Activated naive CD4-positive, alpha-beta T cell treated with Interleukin-2 at 50 U/mL for 16 hours (primary cell): ENCODE measurements at places on chromosomes 2 and 18.

DNA sequence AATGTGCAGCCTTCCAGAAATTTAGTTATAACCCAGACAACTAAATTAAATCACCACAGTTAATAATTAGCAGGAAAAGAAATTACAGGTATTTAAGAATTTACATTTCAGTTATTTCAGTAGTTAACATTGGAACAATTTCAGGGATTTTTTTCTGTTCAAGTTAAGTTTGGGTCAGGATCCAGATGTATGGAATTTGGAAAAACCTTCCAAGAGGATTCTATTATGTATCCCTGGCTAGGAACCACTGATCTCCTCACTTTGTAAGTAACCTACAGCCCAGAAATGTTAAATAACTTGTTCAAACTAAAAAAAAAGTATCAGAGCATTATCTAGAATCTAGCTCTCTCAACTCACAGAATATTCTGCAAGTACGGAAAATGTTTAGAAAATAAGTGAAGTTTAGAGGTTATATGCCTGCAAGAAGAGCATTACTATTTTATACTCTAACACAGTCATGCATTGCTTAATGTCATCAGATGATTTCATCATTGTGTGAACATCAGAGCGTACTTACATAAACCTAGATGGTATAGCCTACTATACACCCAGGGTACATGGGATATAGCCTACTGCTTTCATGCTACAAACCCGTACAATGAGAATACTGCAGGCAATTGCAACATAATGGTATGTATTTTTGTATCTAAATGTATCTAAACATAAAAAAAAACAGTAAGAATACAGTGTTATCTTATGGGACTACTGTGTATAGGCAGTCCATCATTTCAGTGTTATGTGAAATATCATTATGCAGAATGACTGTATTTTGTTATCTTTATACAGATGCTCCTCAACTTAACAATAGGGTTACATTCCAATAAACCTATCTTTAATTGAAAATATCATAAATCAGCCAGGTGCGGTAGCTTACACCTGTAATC lies 6.1 kb downstream of the NCKAP1 start:
- DNase-seq: no peak

DNA sequence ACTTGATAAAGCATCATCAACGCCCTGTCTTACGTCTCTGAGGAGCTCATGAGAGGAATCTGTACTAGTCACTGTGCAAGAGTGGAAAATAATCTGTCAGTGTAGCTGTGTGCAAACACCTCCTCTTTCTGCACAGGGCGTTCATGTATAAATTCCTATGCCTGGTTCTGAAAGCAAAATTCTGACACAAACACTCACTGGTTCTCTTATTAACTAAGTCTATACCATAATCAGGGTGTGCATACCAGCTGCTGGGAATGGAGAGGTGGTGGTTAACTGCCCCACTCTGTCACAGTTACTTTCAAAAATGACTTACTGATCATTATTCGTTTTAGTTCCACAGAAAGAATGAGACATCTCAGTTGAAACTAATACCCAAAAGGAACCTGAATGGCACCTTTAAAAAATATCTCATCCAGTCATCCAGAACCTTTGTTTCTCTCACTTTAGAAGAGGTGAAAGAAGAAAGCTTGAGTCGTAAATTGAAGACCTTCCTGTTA lies 35.7 kb downstream of the STK39 start:
- DNase-seq: peak; percentile 48

DNA sequence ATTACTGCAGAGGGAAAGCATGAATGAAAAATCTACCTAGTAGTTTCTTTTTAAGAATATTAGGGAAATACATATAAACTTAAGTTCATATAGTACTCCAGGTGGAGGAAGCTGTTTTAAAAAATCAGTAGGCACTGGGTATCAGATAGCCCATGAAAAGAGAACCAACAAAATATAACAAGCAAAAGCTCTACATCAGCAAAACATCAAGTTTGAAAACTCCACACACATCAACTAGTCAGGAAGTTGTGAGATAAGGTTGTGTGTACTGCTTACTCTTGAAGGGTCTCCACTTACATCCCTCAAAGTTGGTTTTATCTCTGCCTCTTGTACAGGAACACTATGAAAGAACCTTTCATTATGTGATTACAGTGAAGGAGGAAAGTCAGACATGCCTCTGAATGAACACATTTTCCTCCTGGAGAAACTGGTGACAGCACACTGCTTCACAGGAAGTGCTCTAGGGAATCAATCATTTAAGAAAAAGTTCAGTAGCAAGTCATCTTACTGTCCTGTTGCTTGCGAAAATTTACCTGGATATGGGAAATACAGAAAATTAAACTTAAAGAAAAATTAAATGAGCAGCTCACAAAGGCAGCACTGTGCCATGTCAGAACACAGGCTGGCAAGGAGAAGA lies 57.7 kb downstream of the THADA start:
- DNase-seq: no peak

DNA sequence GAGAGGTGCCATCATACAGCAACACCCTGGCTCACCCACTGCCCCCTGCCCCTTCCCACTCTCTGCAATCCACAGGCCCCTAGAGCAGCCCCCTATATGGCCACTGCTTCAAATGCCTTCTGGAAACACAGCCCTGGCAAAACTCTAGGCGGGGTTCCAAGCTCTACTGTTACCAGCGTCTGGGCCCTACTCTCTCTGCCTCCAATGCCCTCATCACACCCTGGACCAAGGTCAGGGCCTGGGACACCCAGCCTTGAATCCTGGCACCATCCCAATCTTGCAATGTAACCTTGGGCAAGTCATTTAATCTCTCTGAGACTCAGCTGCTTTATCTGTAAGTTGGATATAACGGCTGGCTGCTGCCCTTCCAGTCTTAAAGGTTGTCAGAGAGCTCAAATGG lies 39.2 kb upstream of the LOXHD1 start:
- DNase-seq: no peak

DNA sequence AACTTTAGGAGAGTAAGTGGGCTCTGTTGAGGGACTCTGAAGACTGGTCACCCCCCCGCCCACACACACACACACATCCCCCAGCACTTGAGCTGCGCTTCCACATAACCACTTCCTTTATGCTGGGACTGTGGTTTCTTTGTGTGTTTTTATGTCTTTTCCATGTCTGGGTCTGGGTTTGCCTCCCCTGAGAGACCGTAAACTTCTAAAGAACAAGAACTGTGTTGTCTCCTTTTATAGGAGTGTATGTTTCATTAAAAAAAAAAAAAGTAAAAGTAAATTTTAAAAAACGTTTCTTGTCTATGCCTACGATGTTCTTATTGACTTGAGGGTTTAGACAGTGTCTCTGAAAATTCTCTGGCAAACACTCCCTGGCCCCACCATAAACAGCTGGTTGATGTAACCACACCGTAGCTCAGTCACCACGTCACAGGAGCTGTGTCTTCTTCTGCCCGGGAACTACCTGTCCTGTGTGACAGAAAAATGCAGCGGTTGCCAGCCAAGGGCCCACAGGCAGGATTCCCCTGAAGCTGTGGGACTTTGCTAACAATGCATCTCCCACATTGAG lies 68.0 kb downstream of the KLHL29 start:
- DNase-seq: no peak

GRCh38 chr2:75243219-75243618 lies 43.9 kb upstream of the TACR1 start:
- no peak for DNase-seq

DNA sequence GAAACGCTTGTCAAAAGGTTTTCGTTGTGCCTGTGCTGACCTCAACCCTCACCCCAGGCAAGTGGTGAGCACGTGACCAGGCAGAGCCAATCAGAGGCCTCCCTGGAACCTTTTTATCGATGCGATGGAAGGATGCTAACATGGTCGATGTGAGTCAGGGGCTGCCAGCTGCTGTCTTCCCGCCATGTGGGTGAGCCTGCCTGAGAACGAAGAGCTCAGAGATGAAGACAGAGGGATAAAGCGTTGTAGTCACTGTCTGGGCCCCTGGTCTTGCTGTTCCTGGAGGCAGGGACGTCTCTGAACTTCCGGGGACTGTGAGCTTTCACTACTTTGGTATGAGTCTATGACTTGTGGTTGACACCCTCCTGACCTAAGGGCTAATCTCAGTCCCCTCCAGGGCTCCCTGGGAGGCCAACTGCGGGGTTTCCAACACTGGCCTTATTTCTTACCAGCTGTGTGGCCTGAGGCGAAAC lies 18.6 kb downstream of the DNMT3A start:
- peak; percentile 73 for DNase-seq

- no peak for DNase-seq
These were observed 157.4 kb downstream of the AFF3 start for GRCh38 chr2:99984799-99985515.

GRCh38 chr18:78021196-78021595 lies 771.5 kb downstream of the GALR1 start:
- DNase-seq: no peak

GRCh38 chr2:234565842-234566619 lies 69.2 kb upstream of the ARL4C start:
- DNase-seq: no peak

- no peak for DNase-seq
These were observed 136.7 kb upstream of the ZFP36L2 start for GRCh38 chr2:43363120-43363519.

DNA sequence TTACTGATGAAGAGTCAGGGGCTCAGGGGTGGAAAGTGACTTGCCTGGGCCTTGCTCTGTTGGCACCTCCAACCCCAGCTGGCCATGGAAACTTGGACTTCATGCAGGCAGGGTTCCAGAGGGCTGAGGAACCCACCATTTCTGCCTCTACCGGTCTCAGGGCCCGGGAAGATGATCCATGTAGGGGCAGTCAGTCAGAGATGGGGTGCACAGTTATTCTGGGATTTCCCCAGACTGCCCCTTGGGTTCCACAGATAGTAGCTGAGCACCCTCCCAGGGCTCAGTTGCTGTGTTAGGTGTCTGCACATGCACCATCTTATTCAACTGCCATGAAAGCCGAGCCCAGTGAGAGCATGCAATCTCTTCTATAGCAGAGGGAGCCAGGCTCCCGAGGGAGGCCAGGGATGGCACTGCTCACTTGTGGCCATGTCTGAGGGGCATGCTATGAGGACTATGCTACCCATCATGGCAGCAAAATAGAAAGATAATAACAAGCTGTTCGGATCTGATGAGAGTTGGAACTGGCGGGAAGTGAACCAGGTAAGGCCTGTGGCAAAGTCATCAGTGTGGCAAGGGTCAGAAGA lies 37.3 kb downstream of the RHOB start:
- no peak for DNase-seq

DNA sequence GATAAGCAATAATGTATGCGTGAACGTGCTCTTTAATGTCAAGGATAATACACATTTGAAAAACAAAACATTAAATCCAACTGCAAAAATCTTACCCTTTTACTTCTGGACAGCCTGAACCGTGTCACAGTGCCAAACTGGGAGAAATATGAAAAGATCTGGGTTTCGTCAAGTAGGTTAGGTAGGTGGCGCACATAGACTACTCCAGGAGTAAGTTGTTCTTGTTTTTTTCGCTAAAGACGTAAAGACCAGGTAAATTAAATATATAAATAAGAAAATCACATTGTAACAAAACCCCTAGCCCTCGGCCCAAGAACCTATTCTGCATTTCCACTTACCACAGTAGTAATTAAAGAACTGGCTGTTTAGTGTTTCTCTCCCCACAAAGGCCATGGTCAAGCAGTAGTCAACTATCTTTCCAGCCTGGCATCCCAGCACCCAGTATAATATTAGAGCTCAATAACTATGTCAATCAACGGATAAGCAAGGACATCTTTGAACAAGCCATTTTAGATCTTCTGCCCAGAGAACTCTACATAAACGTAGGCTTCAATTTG lies 1.1 kb downstream of the NIFK start:
- no peak for DNase-seq

DNA sequence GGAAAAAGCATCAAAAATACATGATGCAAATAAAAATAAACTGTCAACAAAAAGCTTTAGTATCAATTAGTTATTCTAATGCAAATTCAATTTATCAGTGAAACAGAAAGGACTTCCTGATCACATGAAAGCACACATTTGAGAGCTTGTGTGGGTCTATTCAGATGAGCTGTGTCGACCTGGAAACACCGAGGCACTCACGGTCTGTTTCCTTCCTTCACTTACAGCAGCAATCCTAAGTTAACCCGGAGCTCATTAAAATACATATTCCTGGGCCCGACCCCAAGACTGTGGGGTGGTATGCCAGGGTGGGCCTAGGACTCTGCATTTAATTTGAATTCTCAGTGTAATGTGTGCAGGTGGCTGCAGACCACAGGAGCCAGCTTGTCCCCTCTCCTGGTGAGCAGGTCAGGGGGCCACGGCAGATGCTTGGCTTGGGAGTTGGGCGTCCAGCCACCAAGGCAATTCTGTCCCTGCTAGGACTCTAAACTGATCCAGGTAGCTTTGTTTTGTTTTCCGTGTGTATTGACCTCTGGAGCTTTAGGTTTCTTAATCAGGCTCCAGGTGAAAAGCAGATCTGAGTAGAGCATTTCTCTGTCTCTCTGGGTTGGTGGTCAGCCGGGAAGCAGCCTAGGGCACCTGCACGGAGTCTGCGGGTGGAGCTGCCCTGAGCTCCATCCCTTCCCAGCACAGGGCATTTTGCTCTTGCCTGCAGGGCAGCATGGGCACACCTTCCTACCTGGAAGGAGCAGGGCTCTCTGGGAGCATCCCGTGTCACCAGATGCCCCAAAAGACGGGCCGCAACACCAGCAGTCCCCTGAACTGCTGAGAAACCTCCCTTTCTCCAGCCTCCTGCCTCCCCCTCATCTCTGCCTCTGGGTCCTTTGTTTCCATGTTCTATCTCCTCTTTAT lies 9.0 kb downstream of the MBP start:
- DNase-seq: peak; percentile 28

DNA sequence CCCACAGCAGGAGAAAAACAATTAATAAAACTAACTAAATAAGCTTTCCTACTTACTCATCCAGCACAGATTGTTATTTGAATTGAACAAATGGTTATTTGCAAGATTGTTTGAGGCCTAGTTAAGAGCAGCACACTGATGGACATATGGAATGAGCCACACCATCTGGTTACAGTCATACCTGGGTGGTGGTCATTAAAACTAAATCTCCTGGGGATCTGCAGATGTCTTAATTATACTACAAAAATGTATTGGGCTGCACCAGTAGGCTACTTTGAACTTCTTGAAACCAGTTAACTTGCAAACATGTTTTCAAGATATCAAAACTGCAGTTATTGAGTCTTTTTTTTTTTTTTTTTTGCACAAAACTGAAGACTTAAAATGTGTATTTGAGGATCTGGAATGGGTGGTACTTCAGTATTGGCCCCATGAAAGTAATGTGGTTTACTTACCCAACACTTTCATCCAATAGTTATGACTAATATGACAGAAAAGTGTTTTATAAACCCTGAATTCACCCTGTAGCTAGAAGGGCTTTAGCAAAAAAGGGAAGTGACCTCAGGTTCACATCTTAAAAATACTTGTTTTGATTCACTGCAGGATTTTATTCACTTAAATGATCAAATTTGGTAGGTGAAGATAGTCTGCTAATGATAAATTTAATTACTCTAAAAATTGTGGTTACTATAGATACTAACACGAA lies 10.8 kb downstream of the AGFG1 start:
- no peak for DNase-seq

GRCh38 chr18:59446012-59446411 lies 86.9 kb upstream of the LMAN1 start:
- DNase-seq: no peak

GRCh38 chr18:61980355-61980754 lies 87.5 kb upstream of the RNF152 start:
- no peak for DNase-seq
